ENCODE measurements at places on chromosomes 12 and 14.

- DNase-seq = no peak
These were observed 18.1 kb downstream of the CABP1 start for GRCh38 chr12:120658286-120659150.

GRCh38 chr14:101873991-101874390 is 90.4 kb upstream of the DYNC1H1 start:
- no peak for DNase-seq

DNA sequence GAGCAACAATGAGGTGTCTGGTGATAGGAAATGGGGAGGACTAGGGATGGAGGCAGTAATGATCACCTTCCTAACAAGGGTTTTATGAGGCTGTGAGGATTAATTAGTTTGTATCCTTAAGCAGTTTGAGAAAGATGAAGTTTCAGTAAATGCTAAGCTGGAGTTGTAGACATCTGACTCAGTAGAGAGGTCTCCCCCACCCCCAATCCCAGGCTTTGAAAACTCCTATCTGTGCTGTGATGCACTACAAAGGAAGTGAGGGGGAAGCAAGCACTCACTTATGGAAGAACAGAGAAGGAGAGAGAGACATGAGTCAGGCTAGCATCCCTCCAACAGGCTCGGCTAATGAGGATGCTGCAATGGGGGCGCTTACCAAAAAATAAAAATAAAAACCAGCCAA is 5.5 kb upstream of the BCL11B start:
- DNase-seq = no peak

GRCh38 chr12:27906658-27907473 is 65.7 kb downstream of the PTHLH start:
- no peak for DNase-seq

- no peak for DNase-seq
These were observed 116.7 kb upstream of the FOXN3 start for GRCh38 chr14:89533766-89534165.

GRCh38 chr14:102396521-102396920 is 33.8 kb downstream of the TECPR2 start:
- no peak for DNase-seq

- no peak for DNase-seq
These were observed 53.2 kb downstream of the SINHCAF start for GRCh38 chr12:31272607-31273225.

- no peak for DNase-seq
These were observed 13.9 kb upstream of the LRTM2 start for GRCh38 chr12:1806301-1807086.
